ENCODE measurements at places on chromosomes 16 and 17.

GRCh38 chr17:41098481-41098880, 539 bp upstream of the KRTAP4-8 start:
- DNase-seq = no peak

DNA sequence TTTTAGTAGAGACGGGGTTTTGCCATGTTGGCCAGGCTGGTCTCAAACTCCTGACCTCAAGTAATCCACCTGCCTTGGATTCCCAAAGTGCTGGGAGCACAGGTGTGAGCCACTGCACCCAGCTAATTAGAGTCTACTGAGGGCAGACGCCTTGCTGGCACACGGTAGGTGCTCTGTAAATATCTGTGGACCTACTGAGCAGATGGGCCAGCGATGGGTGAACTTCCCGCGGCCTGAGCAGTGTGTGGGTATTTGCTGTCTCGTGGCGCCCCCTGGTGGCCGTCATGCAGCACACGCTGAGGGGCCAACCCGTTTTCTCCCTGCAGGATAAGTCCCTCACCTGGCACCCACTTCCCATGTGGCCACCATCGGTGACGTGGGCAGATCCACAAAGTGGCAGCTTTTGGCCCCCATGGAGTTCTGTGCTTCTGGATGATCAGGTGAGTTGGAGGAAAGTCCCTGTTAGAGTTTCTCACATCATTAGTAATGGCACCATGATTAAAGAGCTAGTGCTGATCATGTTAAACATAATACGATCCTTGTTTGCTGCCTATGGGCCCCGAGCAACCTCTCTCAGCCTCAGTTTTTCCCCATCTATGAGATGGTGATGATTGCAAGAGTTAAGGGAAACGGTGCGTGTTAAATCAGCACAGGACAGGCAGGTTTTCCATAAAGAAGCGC, 40.7 kb downstream of the ZDHHC7 start:
- peak; percentile 28 for DNase-seq

- no peak for DNase-seq
Observed at GRCh38 chr16:83271123-83271522, 536.7 kb upstream of the HSBP1 start.

DNA sequence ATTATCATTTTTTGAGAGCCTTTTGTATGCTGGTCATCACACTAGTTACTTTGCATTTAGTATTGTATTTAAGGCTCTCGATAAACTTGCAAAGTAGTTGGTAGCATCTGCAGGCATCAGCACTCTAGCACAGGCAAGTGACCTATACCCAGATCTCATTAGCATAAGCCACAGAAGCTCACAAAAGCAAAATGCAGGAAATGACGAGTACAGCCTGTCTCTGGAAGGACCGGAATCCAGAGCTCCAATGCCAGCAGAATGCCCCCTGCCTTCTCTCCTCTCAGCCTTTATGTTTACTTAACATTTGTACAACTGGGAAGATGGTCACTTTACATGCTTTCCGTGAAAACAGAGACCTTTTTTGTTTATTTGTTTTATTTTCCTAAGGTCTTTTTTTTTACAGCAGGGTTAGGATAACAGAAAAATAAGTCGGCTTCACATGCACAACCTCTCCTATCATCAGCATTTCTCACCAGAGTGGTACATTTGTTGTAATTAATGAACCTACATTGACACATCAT, 45.4 kb upstream of the MYOCD start:
- DNase-seq = no peak

GRCh38 chr16:74449470-74449869, 28.2 kb upstream of the CLEC18B start:
- no peak for DNase-seq

- no peak for DNase-seq
Observed at GRCh38 chr17:42010898-42011516, 6.2 kb downstream of the DNAJC7 start.

DNA sequence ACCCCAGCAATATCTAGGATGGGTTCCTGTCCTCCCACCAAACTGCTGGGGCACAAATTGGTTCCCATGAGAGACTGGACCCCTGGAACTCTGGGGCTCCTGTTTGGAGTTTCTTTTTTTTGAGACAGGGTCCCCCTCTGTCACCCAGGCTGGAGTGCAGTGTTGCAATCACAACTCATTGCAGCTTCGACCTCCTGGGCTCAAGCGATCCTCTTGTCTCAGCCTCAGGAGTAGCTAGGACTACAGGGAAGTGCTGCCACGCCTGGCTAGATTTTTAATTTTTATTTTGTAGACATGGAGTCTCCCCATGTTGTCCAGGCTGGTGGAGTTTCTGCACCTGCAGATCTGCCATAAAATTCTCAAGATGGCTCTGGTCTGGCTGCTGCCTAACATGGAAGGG, 56.3 kb upstream of the BRD7 start:
- DNase-seq = no peak

GRCh38 chr16:27722207-27722606, 172.3 kb downstream of the KATNIP start:
- DNase-seq = no peak

DNA sequence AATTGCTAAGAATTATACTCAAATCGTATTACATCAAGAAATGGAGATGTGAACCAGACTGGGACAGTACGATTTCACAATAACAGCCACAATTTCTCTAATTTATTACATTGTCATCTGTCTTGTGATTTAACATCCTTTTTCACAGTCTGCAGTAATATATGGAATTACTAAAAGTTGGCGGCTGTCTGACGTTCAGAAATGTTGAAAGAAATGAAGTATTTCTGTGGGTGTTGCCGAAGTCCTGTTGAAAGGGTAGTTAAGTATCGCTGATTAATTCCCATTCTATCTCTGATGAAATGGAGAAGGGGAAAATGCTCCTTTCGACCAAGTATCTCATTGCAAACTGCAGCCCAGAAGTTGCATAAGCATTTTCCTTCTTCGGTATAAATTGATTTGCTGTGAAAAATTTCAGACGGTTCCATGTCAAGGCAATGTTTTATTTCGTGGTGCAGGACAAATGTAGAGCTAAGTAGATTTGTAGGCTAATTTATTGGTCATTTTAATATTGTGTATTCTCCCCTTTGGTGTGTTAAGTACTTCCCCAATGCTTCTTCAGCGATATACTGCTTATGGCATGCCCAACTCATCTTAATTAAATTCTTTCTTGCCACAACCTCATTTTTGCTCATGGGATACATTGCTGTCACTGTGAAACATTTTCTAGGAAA, 775.2 kb upstream of the RBFOX1 start:
- no peak for DNase-seq

DNA sequence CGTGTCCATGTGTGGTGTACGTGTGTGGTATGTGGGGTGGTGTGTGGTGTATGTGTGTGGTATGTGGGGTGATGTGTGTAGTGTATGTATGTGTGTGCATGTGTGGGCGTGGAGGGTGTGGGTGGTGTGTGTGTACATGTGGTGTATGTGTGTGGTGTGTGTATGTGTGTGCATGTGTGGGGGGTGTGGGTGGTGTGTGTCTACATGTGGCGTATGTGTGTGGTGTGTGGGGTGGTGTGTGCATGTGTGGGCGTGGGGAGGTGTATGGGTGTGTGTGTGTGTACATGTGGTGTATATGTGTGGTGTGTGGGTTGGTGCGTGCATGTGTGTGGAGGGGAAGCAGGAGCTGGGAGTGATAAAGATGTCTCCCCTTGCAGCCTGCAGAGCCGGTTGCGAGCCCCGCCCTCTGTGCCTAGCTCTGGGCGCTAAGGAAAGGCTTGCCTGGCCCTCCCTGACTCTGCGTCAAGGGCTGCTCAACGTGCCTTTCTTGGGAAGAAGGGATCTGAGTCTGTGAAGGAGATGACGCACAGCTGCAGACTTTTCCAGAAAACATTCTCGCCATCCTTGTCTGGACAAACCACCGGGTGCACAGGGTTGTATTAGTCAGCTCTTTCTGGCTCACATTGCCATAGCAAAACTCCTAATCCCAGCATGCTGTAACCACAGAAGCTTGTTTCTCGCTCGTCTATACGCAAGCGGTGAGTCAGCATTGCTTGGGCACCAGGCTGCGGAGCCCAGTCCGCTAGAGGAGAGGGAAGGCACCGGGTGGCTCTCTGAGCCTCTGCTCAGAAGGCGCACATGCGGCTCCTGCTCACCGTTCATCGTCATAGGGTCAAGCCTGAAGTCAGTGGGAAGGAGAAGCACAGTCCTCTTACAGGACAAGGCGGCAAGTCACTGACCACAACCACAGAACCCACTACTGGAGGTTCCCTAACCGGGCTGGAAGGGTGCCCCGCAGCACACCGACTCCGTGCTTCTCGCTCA, 2.0 kb upstream of the CD300H start:
- DNase-seq = no peak

DNA sequence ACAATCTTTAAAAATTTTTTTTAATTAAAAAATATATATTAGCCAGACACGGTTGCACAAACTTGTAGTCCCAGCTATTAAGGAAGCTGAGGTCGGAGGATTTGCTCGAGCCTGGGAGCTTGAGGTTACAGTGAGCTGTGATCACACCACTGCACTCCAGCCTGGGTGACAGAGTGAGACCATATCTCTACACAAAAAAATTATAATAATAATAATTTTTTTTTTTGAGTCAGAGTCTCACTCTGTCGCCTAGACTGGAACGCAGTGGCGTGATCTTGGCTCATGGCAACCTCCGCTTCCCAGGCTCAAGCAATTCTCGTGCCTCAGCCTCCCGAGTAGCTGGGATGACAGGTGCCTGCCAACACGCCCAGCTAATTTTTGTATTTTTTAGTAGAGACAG, 23.8 kb downstream of the LITAF start:
- DNase-seq = no peak

All from hippocampal formation (tissue), 2 donors.